Renal pelvis (tissue), 12 donors: ENCODE measurements at places on chromosomes 1 and 21. TPM values are rescaled to one million over a fixed set of nuclear protein-coding genes. Genes with fewer than 3 reads are reported as not detected.

- no peak for DNase-seq
These were observed 24.8 kb upstream of the USH2A start for GRCh38 chr1:216448011-216448510.

DNA sequence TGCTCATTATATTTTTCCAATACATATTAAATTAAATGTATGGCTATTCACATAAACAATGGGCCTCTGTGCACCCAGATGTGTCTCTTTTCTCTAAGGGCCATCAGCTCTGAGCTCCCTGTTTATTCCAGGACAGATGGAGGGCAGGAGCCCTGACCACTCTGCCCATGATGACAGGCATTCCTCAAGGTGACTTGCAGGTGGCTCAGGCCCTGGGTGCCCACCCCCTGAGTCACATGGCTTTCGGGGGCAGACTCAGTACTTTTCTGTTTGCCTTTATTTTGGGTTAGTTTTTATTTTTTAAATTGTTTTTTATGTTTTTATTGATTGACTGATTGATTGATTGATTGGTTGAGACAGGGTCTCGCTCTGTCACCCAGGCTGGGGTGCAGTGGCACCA, 6.4 kb upstream of the LRP8 start:
- DNase-seq: no peak

FCAMR gene
- 9.5 TPM for polyA plus RNA-seq

BROX gene
- polyA plus RNA-seq: 42.6 TPM

DNA sequence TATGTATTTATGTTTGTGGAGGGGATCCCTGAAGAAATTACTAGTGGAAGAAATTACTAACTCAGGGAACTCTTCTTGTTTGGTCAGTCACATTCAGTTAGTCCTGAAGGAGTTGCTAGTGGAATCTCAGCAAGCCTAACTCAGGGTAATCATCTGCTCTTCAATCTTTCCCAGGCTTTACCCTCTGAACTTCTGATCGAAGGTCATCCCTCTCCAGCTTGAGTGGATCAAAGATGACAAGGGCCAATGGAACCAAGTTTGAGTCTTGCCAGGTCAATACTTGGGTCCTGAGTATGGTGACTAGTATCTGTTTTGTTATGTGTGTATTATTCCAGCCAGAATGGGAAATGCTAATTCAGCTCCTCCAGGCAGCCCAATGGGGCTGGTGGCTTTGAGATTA, 49.3 kb downstream of the CFH start:
- no peak for DNase-seq

SHE gene
- polyA plus RNA-seq: 12.4 TPM

DNA sequence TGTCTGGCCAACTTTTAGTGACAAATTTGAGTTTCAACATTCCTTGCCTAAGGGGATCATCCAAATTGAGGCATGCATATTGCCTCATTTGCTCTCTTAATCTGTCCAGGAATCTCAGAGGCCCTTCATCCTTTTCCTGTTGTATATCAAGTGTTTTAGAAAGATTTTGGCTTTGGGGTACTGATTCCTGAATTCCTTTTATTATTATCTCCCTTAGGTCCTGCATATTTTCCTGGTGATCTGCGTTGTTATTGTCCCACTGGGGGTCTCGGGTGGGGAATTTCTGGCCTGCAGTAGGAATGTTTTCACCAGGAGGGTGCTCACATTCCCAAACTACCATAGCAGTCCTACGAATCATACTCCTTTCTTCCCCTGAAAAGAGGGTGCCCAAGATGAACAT, 4.4 kb upstream of the AADACL3 start:
- DNase-seq: no peak
